ENCODE measurements at places on chromosomes 16 and 17.
A peak's percentile ranks its signal among the peaks of the same experiment; 100 is the strongest.

- DNase-seq: peak; percentile 19
These were observed 585 bp downstream of the AP1G1 start for GRCh38 chr16:71807905-71808592.

DNA sequence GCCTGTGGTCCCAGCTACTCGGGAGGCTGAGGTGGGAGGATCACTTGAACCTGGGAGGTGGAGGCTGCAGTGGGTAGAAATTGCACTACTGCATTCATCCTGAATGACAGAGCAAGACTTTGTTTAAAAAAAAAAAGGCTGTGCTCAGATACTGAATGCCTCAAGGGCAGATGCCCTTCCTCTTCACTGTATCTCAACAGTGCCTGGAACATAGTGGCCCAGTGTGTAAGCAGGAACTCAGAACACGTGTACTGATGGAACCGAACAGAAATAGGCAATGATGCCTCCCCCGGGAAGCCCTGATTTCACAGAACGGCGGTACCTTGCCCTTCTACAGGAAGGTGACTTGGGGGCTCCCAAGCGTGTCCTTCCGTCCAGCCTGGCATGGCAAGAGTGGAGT, 46.8 kb downstream of the PLXDC1 start:
- no peak for DNase-seq

- DNase-seq: no peak
These were observed 90.7 kb downstream of the MRM3 start for GRCh38 chr17:872855-873254.

- DNase-seq: no peak
These were observed 41.9 kb upstream of the RBBP6 start for GRCh38 chr16:24497440-24497839.

GRCh38 chr17:73770115-73770848, 126.0 kb upstream of the SDK2 start:
- DNase-seq: peak; percentile 93

GRCh38 chr17:76416899-76417298, 32.5 kb downstream of the SPHK1 start:
- no peak for DNase-seq

GRCh38 chr16:29994600-29995323, 655 bp downstream of the HIRIP3 start:
- peak; percentile 56 for DNase-seq

DNA sequence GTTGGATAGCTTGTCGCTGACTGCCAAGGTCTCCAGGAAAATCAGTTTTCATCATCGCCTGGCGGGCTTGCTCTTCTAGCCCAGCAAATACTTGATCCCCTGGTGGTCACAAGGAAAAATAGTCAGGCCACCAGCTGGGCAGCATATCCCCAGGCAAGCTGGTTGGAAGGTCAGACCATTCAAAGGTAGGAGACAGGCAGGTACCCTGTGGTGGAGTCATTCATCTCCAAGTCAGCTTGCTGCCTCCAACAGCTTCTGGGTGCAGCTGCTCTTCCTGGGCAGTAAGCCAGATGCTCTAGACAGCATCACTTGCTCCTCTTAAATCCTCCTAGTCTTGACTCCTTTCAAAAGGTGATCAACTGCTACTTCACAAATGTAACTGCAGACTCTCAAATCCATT, 16.0 kb downstream of the ZNF821 start:
- peak; percentile 60 for DNase-seq

DNA sequence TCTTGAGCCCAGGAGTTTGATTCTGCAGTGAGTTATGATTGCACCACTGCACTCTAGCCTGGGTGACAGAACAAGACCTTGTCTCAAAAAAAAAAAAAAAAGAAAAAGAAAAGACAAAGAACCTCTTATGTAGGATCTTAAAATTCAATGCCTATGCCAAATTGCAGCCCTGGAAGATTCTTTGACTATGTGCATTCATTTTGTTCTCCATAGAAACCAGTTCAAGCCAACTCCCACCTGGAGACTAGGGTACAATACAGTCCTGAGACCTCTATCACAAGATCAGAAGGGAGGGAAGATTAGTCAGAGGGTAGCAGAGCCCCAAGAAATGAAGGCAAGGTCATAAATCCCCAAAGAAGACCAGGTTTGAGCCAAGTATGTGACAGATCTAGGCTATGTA, 90.6 kb upstream of the HAS3 start:
- DNase-seq: no peak

GRCh38 chr16:84746875-84747274, 47.1 kb downstream of the USP10 start:
- DNase-seq: no peak
